Foreskin keratinocyte (primary cell): ENCODE measurements at places on chromosomes 2 and 18. TPM values are rescaled to one million over a fixed set of nuclear protein-coding genes. Genes with fewer than 3 reads are reported as not detected.

DNA sequence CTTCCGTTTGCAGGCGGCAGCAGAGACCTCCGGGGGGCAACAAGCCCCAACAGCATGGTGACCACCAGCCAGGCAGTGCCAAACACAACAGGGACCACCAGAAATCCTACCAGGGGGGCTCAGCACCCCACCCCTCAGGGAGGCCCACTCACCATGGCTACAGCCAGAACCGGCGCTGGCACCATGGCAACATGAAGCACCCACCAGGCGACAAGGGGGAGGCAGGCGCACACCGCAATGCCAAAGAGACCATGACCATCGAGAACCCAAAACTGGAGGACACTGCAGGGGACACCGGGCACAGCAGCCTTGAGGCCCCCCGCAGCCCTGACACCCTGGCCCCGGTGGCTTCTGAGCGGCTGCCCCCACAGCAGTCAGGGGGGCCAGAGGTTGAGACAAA is 192.9 kb downstream of the SMAD7 start:
- no peak for DNase-seq

- DNase-seq = no peak
Measured at GRCh38 chr2:180289627-180290026, 282.5 kb upstream of the CWC22 start.

GRCh38 chr2:145906354-145906753 is 1386.4 kb upstream of the ZEB2 start:
- peak; percentile 73 for DNase-seq

DNA sequence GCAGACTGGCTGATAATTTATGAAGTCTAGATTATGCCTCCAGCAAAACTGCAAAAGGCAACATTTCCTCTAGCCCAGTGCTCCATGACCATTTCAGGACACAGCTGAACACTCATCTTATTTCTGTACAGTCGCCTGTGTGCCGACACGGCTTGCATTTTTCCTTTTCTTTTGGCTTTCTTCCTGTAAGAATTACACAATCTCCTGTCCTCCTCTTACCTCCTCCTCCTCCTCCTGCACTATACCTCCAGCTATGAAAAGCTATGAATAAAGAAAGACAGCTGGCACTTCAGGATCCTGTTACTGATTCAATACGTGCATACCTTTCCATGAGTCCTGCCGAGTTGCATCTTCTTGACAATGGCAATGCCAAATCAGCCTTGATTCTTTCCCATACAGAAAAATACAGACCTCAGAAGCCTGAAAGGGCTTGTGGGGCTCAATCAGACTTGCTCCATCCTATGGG is 32.2 kb upstream of the TRIB2 start:
- DNase-seq = peak; percentile 77

Gene RANBP2
- total RNA-seq = 52.7 and 59.2 TPM in 2 replicates

DNA sequence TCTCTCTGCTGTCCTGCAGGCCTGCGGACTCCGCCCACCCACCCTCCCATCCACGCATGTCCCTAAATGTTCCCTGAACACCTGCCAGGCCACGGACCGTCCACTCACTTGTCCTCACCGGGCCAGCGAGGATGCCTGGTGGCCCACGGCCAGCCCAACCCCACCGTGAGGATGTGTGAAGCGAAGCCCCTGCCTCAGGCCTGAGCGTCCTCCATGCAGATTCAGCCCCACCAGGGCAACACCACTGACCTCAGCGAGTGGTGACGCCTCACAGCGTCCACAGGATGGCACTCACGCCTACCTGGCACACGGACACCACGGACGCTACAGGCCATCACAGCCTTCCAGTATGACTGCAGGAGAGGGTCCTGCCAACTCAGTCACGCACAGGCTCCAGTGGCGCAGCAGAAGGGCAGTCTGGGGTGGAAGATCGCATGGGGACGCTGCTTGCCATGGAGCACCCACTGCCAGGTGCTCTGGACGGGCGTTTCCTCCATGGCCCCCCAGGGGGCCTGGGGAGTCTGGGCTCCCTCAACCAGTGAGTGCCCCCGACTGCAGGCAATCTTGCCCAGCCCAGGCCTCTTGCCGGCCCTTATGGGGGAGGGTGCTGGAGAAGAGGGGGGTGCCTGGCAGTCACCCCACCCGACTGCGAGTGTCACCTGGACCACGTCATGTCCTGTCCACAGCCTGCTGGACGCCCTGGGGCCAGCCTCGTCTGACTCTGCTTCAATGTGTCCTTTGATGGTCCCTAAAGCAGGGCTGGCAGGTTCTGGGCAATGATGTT is 25.4 kb downstream of the HDAC4 start:
- DNase-seq = no peak

DNA sequence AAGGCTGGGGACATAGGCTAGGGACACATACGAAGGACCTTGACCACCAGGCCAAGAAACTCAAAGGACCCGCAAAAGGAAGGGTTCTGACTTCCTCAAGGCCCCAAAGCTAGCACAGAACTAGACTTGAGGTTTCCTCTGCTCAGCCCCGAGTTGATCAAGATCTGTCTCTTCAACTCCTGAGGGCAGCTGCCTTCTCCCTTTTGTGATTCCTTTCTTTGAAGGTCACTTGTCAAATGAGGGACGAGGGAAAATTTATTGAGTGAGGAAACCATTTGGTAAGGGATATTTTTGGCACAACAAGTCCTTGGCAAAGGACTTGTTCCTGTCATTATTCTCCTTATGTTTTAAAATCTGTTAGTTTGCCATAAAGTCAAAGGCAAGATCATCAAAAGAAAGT is 12.3 kb upstream of the ROCK2 start:
- no peak for DNase-seq

Gene CRYGA
- not detected in 2 replicates for total RNA-seq

Gene SIX3
- not detected in 2 replicates for total RNA-seq

DNA sequence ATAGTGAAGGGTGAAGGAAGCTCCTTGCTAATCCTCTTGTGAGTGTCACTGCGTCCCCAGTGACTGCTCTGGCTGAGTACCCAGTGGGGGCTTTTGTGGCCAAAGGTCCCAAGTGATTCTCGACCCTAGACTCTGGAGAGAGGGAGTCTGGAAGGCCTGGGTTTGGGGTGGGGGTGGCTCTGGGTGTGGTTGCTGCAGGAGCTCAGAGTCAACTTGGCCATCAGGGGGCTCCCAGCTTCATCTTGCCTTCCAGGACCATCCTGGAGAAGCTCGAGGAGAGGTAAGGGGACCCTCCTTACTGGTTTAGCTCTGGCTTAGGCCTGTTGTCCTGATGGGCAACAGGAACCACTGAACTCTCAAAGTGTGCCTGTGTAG is 592 bp downstream of the PSD4 start:
- DNase-seq = no peak

DNA sequence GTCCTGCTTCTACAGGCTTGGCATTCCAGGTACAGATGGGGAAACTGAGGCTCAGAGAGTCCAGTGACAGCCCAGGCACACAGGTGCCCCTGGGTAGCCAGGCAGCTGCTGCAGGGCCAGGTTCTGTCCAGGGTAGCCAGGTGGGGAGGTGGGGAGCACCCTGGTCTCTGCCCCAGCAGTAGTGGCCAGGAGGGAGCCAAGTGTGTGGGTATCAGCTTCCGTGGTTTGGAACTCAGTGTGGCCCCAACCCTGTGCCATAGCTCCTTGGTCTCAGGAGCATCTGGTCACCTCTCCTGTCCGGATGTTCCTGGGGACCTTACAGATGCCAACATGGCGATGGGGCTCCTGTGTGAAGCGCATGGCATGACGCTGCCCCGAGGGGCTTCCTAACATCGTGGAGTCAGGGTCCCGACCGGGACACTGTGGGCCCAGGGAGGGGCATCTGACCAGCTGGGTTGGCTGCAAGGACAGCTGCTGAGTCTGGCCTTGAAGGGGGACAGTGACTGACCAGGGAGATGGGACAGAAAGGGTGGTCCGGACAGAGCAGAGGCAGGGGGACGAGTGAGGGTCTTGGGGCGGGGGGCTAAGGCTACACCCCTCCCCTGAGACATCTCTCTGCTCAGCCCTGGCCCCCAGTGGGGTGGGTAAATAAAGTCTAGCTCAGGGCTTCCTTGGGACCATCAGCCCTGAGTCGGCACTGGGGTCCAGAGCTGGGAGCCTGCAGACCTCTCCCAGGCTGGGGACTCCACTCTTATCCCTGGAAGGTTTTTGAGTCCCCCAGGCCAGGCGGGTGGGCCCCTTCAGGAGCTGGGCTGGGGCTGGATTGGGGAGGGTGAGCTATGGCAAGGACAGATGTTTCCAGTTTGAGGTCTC is 76.0 kb upstream of the SMAD7 start:
- no peak for DNase-seq

DNA sequence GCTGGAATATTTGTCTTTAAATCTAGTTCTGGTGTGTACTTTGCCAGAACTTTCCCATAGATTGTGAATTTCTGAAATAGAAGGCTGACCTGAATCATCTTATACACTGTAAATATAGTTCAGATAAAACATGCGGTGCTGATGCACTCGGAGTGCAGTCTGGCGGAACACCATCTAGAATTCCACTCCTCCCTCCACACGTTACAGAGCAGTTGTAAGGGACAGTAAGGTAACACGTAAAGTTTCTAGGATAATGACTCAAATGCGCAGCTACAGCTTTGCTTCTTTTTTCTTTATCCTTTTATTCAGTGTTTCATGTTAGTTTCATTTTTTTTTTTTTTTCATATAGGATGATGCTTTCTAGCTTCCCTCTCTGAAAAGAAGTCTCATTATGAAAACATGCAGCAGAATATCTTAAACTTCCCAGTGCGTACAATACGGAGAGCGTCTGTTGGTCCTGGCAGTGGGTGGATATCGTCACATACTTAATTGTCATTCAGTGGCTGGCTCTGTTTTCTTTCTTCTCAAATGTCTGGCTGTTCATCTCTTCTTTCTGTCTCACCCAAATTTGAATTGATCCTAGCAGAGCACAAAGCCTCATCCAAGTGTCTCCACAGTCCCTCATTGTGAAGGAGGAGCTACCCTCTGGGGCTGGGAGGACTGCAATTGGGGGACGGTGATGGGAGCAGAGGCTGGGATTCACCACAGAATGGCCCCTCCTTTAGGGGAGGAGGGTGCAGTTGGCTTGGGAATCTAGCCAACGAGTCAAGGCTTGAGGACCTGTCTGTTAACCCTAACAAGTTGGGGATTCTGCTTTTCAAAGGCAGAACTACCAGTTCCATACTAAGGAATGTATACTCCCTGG is 138.8 kb downstream of the MYT1L start:
- DNase-seq = no peak

- DNase-seq = no peak
Measured at GRCh38 chr2:141035846-141036420, 1094.9 kb downstream of the LRP1B start.

- no peak for DNase-seq
Measured at GRCh38 chr18:74147491-74147778, 199 bp downstream of the FBXO15 start.

GRCh38 chr2:48233005-48233404 is 296.9 kb upstream of the STON1 start:
- DNase-seq = peak; percentile 61

DNA sequence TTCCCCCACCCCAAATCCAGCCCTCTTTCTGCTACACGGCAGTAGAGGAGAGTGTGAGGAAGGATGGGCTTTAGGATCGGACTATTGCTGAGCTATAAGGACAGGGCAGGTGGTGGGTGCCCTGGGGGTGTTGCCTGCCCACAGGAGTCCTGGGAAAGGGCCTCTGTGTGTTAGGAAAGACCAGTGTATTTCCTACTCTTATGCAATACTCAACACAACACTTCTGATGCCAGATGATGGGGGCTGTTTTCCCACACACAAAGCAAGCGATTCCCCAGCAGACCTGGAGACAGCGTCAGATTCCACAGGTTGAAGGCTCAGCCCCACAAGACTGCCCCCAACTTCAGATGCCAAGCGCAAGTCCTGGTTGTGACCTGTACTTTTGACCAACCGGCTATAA is 91.0 kb upstream of the LCLAT1 start:
- DNase-seq = no peak

DNA sequence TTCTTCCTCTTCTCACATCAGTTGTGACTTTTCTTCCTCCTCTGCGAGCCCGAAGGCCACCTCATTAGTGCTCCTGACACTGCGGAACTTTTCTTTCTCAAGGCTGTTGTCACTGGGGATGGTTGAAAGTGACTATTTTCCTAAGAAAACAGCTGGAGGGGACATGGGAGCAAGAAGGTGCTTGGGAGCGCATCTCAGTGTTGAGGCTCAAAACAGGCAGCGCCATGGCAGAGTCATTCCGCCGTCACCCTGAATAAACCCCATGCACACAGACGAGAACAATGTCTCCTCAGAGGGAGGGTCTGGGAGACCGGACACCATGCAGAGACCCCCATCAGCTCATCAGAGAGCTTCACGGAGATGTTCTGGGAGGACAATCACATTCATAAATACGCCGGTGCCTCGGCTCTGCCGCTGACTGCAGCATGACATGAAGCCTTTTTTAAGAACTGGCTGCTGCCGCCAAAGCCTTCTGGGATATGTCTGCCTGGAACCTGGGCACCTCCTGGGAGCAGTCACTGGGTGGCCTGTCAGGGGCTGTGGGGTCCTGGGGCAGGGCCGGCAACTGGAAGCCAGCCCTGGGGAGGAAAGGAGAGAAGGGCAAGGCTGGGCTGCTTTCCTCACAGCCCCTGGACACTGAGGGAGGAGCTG is 19.2 kb downstream of the ATOH8 start:
- DNase-seq = no peak

- no peak for DNase-seq
Measured at GRCh38 chr2:234671231-234671630, 174.3 kb upstream of the ARL4C start.

DNA sequence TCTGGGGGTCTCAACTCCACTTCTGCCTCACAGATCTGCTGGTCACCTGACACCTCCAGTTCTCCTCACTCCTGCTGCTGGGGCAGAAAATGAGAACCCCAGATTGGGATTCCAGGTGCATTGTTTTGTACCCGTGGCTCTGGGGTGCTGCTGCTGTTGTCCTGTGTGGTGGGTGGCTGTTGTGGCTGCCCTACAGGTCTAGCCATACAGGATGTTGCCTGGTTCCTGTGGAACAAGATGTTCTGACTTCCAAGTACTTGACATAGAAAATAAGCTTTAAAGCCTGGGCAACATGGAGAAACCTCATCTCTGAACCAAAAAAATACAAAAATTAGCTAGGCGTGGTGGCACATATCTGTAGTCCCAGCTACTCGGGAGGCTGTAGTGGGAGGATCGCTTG is 38.1 kb downstream of the CHRNA1 start:
- DNase-seq = no peak

DNA sequence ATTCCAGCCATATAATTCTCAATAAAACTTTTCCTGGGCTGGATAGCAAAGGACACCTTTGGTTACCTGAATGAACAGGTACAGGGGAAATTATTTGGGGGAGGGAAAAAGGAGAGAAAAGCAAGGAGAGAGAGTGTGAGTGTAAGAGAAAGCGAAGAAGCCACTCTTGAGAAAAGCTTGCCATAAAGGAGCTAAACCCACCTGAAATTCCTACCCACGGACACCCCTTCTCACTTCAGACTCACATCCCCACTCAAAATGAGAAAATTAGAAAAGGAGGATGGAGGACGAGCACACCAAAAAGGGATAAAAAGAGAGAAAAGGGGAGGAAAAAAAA is 354 bp downstream of the ZEB2 start:
- DNase-seq = no peak

Gene REG1B
- total RNA-seq = not detected in 2 replicates

- DNase-seq = no peak
Measured at GRCh38 chr2:229672021-229672420, 42.3 kb downstream of the DNER start.
